Left ventricle myocardium inferior (tissue), 1 donor: ENCODE measurements at places on chromosomes 5 and 9. TPM values are rescaled to one million over a fixed set of nuclear protein-coding genes. Genes with fewer than 3 reads are reported as not detected.

Gene PCDHB15
- total RNA-seq = 2.8 TPM

Gene LCN9
- total RNA-seq = not detected

Gene HTR4
- 0.99 TPM for total RNA-seq

Gene STPG3
- 0.58 TPM for total RNA-seq

Gene PRR7
- 2.1 TPM for total RNA-seq

Gene RLN2
- total RNA-seq = 0.44 TPM

Gene OSMR
- total RNA-seq = 11.7 TPM

Gene PCDHGB4
- 4.2 TPM for total RNA-seq

Gene CD14
- 26.2 TPM for total RNA-seq

Gene CBY3
- not detected for total RNA-seq

Gene INSL6
- not detected for total RNA-seq

Gene SLC6A7
- not detected for total RNA-seq

Gene FOXD4
- total RNA-seq = 0.11 TPM
